Breast epithelium (tissue), 4 donors: ENCODE measurements at places on chromosomes 6 and 20.

GRCh38 chr6:53979468-53980067 lies 131.7 kb upstream of the MLIP start:
- DNase-seq: no peak

DNA sequence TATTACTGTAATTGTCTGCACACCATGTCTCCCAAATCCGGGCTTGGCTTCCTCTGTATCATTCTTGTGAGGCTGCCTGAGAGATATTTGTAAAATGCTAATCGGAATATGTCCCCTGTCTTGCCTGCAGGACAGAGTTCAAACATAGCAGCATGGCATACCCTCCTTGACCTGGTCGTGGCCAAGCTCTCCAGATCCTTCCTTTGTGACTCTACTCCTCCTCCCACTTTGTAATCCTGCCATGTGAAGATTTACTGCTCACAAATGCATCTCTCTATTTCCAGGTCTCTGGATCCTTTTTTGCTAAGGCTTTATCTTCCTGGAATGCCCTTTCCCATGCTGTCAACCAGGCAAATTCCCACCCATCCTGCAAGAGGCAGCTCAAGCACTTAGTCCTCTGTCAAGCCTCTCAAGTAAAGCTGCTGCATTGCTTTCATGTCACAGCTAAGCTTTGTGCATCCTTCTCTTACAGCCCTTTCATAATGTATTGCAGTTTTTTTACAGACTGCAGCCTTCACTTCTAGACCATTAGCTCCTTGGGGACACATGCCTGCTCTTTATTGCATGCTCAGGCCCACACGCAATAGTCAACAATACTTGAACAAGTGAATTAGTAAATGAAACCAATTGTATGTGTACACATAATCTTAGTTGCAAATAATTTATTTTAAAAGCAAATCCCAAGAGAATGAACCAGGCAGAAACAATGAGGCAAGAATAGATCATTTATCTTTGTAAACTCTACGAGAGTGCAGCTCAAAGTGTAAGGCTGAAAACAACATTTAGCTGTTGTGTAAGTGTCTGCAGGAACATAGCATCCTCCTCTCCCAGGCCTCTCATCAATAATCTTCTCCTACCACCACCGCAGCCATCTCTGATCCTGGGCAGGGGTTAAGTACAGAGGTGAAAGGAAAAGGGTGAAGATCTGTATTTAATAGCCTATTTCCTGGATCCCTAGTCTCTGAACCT lies 45.8 kb downstream of the HIVEP2 start:
- no peak for DNase-seq

GRCh38 chr20:62808211-62808865 lies 3.7 kb downstream of the OGFR start:
- DNase-seq: peak; percentile 68

- no peak for DNase-seq
These were observed 175.8 kb upstream of the GGTLC1 start for GRCh38 chr20:24164360-24164759.

GRCh38 chr6:111588366-111588765 lies 17.3 kb downstream of the TRAF3IP2 start:
- no peak for DNase-seq

GRCh38 chr6:116239856-116240255 lies 14.0 kb downstream of the TSPYL4 start:
- DNase-seq: no peak

GRCh38 chr6:48757661-48758060 lies 646.7 kb upstream of the PTCHD4 start:
- DNase-seq: no peak

DNA sequence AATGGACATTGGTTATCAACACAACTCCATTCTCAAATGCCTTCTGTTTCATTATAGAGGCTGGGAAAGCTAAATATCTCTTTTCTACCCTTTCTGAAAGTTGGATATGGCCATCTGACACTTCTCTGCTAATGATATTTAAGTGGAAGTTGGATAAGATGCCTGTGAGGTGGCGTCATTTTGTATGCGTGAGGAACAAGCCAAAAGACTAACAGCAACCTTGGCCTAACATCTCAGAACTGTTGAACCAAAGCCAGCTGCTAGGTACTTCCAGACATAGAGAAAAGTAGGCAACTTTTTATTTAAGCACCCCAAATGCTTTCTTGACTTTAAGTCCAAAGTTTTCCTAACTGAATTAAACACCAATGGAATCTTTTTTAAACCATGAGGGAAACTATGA lies 708.4 kb downstream of the CD109 start:
- no peak for DNase-seq

GRCh38 chr20:52083627-52084232 lies 107.8 kb downstream of the ZFP64 start:
- DNase-seq: no peak

GRCh38 chr20:6575912-6576401 lies 191.5 kb upstream of the BMP2 start:
- no peak for DNase-seq

GRCh38 chr6:43477235-43478007 lies at the start of gene TJAP1:
TJAP1 (plus strand) TSS chr6:43477570; CDS start chr6:43499002, 21,432 bp downstream.
- DNase-seq: peak; percentile 95

DNA sequence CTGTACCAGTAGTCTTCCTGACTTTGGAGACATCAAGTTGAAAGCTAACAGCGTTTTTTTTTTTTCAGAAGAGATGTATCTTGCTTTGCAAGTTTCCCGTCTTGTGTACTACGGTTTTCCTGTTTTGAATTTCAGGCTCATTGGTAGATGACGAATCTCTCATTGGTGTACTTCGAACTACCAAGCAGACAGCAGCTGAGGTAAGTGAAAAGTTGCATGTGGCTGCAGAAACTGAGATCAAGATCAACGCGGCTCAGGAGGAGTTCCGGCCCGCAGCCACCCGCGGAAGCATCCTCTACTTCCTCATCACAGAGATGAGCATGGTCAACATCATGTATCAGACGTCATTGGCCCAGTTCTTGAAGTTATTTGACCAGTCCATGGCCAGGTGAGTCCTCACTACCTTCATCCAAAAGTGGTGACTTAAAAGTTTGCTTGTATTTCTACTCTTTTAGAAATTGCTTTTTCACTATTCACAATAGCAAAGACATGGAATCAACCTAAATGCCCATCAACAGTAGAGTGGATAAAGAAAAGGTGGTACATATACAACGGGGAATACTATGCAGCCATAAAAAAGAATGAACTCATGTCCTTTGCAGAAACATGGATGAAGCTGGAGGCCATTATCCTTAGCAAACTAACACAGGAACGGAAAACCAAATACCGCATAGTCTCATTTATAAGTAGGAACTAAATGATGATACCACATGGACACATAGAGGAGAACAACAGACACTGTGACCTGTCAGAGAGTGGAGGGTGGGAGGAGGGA lies 110.6 kb upstream of the GLP1R start:
- DNase-seq: no peak

- no peak for DNase-seq
These were observed 17.8 kb upstream of the FNDC1 start for GRCh38 chr6:159151266-159151855.

- DNase-seq: no peak
These were observed 10.8 kb upstream of the MICAL1 start for GRCh38 chr6:109466212-109466923.

DNA sequence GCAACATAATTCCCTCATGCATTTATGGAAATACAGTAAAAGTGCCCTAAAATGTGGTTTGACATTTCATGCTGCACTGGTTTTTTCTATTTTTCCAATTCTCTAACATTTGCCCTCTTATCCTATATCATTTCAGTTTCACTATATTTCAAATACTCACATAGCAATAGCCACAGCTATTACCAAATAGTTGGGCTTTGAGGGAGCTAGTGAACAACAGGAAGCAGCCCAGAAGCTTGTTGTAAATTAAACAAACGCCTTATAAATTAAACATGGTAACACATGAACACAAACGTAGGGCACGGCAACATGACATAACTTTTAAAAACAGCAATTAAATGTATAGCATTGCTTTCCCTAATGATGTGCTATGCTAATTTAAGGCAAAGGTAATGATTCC lies 469.0 kb downstream of the CDC5L start:
- no peak for DNase-seq

DNA sequence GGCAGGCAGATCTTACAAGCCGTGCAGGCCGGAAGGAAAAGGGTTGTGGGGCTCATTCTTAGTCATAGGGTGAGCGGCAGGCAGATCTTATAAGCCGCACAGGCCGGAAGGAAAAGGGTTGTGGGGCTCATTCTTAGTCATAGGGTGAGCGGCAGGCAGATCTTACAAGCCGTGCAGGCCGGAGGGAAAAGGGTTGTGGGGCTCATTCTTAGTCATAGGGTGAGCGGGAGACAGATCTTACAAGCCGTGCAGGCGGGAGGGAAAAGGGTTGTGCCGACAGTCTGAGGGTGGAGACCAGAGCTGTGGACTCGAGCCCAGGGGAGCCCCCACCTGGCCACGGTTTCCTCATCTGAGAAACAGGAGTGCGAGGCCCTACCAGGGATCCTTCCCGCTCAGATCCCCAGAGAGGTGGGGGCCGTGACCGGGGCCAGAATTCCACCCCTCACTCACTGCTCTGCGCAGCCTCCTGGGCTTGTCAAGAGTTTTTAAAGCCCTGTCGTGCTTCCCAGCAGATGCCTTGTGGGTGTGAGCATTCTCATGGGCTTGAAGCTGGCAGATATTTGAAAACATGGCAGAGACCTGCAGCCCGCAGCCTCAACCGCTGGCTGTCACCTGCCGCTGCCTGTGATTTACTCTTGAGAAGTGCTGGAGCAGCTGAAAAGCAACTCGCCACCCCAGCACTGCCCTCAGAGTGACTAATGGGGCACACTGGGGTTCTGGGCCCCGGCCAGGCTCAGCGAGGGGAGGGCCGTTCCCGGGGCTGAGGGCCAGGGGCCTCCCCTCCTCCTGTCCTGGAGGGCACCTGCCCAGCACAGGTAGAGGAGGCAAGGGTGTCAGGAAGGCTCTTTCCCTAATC lies 31.9 kb downstream of the NTSR1 start:
- DNase-seq: no peak

GRCh38 chr6:159056003-159056402 lies 11.2 kb upstream of the TAGAP start:
- no peak for DNase-seq

DNA sequence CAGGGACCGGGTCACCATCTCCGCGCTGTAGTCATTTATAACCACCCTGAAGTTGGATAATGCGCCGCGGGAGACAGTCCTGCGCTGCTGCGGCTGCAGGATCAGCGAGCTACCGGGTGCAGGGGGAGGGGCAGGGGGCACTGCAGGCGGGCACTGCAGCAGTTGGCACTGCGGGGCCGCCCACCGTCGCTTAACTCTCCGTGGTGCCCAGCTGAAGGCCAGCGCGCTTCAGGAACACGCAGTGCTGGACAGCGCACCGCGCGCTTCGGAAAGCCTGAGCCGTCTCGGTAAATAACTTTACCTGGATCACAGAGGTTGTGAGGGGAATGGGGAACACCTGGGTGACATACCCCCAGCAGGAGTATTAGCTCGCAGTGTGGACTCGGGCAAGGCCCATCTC lies 12.4 kb upstream of the LRFN2 start:
- no peak for DNase-seq

DNA sequence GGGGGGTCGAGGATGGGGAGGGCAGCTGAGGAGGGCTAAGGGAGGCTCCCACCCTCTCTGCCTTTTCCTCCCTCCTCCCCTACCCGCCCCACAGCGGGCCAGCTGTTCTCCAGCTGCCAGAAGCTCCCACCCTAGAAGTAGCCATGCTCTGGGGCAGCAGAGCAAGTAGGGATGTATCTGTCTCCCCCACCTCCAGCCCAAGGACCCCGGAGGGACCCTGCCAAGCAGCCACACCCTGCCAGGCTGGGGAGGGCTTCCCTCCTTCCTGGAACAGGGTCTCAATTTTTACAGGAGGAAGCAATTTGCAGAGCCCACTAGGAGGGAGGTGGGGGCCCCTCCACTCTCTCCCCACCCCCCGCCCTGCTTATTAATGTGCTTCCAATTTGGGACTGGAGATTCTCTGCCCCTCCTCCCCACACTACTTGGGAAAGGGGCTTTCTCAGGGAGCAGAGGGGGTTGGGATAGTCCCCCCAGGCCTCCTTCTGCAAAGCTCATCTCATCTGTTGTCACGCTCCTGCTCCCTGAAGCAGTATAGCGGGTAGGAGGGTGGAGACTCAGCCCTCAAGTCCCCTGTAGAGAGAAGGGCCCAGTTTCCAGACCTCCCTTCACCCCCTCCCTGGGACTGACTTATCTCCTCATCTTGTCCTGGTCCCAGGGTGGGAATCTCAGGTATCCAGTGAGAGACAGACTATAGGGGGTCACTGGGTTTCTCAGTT lies 4.5 kb downstream of the TEAD3 start:
- no peak for DNase-seq

GRCh38 chr6:140174524-140174923 lies 800.1 kb upstream of the CITED2 start:
- no peak for DNase-seq

DNA sequence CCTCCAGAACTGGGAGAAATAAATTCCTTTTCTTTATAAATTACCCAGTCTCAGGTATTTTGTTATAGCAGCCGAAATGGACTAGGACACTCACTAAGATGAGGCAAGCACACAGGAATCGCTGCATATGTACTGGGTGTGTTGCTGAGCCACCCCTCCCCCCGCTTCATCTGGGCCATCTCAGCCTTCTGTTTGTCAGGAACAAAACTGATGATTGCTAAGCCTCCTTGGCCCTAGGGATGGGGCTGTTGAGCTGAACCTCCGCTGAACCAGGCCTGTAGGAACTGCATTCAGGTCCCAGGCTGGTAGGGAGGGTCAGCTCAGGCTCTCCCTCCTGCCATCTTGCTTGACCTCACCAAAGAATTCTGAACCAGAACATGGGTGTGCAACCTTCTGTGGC lies 108.6 kb downstream of the MAP3K7 start:
- DNase-seq: no peak

- DNase-seq: no peak
These were observed 88.4 kb downstream of the HACE1 start for GRCh38 chr6:104771258-104771832.

GRCh38 chr6:26304213-26304796 lies 60.7 kb upstream of the BTN3A2 start:
- DNase-seq: no peak

DNA sequence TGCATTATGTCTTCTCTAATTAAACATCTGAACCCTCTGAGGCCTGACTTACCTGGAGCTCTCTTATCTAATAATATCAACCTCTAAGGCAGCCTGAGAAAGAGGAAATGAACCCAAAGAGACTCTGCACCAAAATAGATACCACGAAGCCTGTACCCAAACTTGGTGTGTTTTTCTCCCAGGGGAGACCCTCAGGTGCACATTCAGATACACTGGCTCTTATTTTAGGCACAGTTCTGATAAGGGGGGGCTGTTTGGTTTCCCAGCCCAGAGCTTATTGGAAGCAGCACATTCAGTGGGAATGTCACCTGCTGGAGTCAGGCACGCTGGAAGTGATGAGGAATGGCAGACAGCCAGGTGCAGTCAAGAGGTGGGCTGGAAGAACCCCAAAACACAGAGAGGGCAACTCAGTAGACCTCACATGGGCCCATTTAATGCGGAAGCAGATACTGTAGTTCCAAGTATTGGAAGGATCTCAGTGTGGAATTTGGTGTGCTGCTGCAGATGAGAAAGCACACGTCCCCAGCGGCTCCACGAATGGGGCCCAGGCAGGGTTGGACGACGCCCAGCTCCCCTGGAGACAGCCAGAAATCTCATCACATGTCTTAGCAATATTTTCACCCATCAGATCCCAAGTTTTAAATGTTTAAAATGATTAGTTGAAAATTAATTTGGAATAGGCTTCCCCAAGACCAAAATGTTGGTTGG lies 9.7 kb upstream of the CCR6 start:
- no peak for DNase-seq

GRCh38 chr20:9031991-9032390 lies 36.9 kb upstream of the PLCB4 start:
- DNase-seq: no peak
